ENCODE measurements at places on chromosomes 2 and 18.
A peak's percentile ranks its signal among the peaks of the same experiment; 100 is the strongest.

DNA sequence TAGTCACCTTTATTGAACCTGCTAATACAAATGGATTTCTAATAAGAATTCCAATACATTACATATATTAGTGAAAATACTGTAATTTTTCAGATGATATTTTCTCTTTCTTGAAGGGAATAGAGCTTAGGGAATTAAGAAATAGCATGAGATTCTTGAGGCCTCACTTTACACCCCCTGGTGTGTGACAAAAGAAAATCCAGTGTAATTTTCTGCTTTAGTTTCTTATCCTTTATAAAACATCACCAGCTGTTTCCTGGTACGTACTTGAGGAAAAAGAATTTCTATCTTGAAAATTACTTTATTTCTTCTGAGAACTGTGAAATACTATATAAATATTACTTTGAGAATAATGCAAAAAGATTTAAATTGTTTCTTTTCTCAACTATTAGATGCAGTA lies 71.6 kb downstream of the CLIP4 start:
- DNase-seq = no peak

DNA sequence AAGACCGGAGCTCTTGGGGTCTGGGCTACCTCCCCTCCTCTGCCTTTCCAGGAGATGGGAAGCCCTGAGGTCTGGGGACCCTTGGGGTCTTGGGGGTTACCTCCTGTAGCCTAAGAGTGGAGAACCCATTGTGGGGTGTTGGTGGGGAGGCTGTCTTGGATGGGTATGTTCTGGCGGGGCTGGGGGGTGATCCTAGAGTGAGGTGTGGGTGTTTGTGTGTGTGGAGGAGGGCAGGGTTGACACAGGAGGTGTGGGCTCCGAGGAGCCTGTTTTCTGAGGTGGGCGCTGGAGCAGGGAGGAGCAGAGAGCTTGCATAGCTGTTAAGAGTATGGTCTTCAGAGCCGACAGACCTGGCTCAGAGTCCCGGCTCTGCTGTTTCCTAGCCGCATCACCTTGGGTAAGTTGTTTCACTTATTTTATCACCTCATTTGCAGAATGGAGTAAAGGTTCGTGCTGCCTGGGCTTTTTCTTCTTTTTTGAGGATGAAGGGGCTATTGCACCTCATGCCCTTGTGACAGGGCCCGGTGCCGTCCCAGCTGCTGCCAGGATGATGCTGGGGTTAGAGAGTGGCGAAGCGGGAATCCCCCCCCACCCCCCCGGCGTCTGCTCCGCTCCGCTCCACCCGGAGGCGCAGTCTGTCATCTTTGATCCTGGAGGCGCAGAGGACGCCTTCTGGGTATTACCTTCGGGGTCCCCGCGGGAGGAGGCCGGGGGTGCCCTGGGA lies 17.2 kb downstream of the TET3 start:
- no peak for DNase-seq

DNA sequence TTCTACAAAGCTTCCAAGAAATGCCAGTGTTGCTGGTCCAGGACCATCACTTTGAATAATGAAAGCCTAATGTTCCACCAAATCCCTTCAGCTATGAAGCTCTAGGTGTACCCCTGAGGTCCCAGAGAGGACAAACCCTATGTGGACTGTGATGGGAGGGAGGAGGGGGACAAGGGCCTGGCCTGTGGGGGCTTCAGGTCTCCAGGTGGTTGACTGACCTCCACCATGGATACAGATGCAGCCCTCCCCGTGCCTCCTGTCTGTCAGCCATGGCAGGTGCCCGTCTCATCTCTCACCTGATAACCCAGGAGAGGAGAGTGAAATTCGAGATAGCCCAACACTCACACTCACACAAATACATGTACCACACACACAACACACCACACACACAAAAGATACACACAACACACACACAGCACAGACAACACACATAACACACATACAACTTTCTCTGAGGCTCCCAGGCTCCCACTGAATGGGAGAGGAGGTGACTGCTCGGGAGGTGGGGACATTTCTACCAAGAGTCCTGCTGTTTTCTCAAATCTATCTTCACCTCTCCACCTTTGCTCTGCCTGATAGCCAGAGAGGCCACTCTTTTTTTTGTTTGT lies 12.8 kb upstream of the RHOB start:
- DNase-seq = no peak

GRCh38 chr2:222424276-222424728 lies at the start of gene SGPP2:
SGPP2 (plus strand) TSS chr2:222424543; CDS start chr2:222424603, 60 bp downstream.
- DNase-seq = peak; percentile 12

DNA sequence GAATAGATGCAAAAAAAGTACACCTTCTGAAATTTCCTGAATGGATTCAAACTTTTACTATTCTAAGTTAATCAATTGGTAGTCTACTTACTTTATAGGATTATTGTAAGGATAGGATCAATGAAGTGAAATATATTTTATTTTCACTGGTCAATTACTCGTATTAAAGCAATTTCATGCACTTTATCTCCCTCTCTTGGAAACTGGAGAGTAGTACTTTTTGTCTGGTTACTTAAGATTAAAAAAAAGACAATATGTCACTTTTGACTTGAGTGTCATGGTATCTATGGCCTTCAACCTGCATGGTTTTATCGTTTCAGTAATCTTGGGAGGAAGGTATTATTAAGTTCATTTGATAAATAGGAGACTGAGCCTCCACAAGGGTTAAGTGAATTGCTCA lies 1.0 kb upstream of the KYNU start:
- no peak for DNase-seq

- no peak for DNase-seq
Measured at GRCh38 chr2:234292205-234292961, 204.5 kb downstream of the ARL4C start.

DNA sequence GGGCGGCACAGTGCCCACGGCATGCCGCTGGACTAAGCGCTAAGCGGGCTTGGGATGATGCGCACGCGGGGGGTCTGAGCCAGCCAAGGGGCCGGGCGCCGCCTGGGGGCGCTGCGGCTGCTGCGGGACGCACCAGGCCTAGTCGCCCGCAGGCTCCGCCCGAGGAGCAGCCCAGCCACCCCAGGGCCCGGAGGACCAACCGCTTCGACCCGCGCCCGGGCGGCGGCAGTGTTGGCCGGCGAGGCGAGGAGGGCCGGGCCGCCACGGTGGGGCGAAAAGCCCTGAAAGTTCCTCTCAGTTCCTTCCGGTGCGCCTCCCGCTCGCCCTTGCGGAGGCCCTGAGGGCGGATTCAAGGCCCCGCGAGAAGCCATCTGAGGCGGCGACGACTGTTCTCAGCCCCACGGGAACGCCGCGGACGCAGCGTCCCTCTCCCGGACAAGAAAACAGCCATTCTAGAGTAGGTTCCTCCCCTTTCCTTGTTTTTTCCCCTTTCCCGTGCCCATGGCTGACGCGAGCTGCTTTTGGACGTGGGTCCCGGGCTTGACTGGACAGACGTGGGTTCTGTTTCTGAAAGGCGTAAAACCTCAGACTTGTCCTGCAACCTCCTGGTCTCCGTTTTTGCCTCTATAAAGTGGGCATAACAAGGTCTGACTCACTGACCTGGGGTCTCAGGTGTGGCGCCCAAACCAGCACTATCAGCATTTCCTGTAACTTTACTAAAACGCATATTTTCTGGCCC lies at the start of gene ANKAR:
Gene ANKAR, plus strand, starts transcription at position 297 of the 739 bp plus-strand sequence. CDS start 1,821 bp downstream, outside the sequence.
- DNase-seq = peak; percentile 60

DNA sequence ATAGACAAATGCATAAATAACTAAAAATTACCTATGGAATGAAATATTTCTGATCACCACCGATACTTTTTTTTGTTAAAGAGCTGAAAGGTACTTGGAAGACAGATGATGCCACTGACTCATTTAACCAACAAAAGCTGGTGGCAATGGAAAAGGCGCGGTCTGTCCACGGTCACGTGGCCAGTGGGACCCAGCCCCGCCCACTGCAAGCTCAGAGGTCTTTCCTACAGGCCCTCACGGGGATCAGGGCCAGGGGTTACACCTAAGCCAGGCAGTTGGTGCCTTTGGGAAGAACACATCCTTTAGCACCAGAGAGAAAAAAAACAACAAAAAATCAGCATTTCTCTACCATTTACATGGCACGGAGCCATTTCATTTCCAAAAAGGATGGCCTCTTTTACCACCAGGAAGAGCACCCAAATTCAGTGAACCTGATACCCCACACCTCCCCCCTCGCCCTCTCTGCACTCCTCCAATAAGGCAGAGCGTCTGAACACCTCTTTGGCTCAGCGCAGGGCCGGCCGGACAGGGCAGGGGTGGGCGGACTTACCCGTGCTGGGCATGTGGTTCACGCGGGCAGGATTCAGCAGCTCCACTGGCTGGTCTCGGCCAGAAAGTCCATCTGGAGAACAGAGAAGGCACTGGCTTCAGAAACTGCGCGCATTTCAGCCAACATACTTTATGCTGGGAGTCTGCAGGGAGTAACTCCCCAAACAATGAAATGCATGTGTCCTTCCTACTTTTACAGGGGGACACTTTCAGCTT lies 164.6 kb downstream of the HDAC4 start:
- DNase-seq = no peak

DNA sequence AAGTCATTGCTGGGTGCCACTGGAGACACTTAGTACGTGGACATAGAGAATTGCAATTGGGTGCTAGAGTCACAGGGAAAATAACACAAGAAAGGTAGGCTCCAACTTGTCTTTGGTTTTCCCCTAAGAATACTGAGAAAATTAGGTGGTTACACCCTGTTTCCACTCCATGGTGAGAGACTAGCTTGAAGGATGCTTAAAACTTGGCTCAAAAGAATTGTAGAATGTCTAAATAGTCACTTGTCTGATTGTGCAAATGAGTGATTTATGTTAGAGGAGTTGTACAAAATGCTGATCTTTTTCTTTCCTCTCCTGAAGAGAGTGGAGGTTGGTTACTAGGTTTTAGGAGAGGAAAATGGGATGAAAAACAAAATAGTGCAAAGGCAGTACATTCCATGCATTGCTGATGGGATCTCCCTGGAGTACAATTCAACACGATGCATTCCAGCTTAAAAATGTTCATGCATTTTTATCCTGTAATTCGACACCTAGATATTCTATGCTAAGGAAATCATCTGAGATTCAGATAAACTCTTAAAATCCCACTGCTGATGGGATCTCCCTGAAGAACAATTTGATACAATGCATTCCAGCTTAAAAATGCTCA lies 2.2 kb upstream of the SERPINB12 start:
- DNase-seq = no peak

GRCh38 chr2:230944757-230945372 lies 19.8 kb upstream of the GPR55 start:
- DNase-seq = no peak

GRCh38 chr18:48027401-48027963 lies 97.0 kb upstream of the SMAD2 start:
- DNase-seq = no peak

DNA sequence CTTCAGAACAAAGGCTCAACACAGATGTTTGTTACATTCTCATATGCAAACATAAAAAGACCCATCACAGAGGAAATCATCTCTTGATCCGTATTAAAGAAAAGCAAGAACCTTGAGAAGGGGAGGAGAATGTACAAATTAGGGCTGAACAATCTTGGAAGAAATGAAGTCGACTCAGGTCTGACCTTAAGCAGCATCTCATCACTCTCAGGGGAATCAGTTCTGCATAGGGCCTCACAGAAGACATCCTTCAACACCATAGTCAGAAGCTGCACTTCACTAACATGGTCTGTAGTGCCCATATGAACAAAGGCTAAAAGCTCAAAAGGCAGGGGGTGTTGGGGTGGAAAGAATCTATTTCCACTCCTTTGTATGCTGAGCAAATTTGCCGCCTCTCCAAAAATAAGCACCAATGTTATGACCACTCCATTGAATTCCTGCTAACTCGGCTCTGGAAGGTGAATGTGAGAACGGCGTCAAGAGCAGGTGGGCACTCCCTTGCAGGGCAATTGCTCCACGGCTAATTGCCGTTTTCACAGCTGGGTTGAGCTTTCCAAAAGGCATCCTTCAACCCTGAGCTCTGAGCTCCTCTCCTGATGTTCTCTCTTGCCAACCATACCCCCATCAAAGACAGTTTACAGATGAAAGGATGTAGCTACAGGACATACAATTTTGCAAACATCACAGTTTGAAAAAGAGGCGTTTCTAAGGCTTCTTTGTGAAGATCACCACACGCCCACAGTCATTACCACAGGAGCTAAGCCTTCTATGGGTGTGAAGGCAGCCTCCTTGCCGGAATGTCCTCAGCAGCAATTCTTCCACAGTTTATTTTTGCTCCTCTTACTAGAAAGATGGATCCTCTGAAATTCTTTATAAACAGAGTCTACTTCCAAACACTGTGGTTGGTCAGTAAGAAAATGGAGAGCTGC lies 10.0 kb downstream of the KLF7 start:
- DNase-seq = no peak

DNA sequence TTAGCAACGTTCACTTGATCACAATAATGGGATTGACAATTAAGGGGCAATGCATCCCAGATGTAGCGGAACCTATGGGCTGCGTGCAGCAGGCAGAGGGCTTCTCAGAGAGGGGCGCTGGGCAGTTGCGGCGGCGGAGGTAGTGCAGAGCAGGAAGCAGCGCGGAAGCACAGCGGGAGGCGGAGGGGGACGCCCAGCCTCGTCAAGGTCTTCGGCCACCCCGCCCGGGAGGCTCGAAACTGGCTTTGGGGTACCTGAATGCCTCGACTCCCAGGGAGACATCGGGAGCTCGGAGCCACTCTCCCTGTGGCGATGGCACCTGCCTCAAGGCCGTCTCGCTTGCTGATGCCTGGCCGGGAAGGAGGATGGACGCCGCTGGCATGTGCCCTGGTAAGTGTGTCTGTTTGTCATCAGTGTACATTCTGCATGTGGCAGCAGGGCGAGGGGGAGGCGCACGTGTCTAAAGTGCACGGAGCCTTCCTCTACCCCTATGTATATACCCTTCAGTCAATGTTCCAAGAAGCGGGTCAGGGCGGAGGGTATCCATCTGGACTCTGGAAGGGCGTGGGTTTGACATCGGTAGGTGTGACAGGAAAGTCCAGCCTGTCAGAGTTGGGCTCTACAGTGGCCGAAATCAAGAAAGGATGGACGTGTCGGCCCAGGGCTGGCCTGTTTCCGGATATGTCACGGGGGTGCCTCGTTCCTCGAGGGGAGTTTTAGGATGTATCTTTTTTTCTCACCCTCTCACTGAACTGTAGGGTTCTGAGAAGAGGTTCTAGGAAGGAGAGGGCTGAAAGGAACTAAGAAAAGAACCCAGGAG lies 7.5 kb upstream of the SP9 start:
- no peak for DNase-seq

- no peak for DNase-seq
Measured at GRCh38 chr2:97966545-97967215, 29.1 kb downstream of the TMEM131 start.

- DNase-seq = no peak
Measured at GRCh38 chr2:182193291-182193690, 207.6 kb downstream of the PPP1R1C start.

DNA sequence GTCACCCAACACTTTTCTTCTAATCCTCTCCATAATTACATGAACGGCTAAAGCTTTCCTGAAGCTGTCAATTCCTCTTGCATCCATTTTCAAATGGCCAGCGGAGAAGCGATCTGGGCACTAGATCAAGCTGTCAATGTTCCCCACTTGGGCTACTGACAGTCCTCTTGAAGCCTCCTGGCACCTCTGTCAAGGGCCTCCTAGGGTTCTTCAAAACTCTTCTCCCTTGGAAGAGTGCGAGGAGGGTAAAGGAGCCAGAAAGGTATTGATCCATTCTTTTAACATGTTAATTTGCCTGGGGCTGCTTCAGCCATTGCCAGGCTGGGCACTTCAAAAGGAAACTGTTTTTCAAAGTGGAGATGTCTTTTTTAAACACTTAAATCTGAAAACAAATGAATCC lies 19.8 kb downstream of the EPHA4 start:
- no peak for DNase-seq

GRCh38 chr2:204357286-204357685 lies 188.0 kb upstream of the PARD3B start:
- no peak for DNase-seq

- DNase-seq = no peak
Measured at GRCh38 chr18:24293254-24293653, 104.4 kb downstream of the OSBPL1A start.

GRCh38 chr2:136014411-136014810 lies 29.0 kb upstream of the DARS1 start:
- DNase-seq = no peak
